Activated CD8-positive, alpha-beta memory T cell treated with anti-CD3 and anti-CD28 coated beads for 48 hours (primary cell): ENCODE measurements at places on chromosomes 7 and 10.

GRCh38 chr10:88783724-88784123, 18.8 kb upstream of the LIPM start:
- no peak for DNase-seq

- DNase-seq, result no peak
Observed at GRCh38 chr10:78744491-78745090, 324.2 kb upstream of the ZMIZ1 start.

DNA sequence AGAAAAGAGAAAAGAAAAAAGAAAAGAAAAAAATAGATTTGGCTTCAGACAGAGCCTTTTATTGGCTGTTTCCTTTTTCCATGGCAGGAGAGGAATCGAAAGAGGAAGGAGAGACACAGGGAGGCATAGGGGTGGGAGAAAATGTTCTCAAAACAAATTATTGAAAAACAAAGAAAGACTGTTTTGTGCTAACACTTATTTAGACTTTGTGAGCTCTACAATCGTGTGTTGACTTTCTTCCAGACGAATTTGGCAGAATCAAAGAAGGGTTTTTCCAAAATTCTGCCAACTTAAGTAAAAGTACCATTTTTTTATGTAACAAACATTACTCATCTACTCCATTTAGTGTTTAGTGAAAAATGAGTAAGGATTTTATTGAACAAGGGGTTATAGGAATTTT, 982.2 kb downstream of the REEP3 start:
- no peak for DNase-seq

DNA sequence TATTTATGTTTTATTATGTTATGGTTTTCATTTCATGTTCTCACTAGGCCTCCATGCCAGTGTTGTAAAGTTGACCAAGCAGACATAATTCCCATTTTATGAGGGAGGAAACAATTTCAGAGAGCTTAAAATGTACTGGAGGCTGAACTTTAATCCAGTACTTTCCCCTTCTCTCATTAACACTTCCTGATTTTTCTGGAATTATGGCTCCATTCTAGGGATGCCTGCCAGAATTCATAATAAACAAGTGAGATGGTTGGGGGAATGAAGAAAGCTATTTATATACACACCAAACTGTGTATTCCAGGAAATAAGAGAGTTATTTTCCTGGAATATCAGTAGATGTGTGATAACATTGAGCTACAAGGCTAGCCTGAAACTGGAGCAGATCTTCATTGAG, 6.9 kb downstream of the TMEM236 start:
- DNase-seq, result no peak

GRCh38 chr10:115209133-115209532, 116.0 kb downstream of the ATRNL1 start:
- no peak for DNase-seq

DNA sequence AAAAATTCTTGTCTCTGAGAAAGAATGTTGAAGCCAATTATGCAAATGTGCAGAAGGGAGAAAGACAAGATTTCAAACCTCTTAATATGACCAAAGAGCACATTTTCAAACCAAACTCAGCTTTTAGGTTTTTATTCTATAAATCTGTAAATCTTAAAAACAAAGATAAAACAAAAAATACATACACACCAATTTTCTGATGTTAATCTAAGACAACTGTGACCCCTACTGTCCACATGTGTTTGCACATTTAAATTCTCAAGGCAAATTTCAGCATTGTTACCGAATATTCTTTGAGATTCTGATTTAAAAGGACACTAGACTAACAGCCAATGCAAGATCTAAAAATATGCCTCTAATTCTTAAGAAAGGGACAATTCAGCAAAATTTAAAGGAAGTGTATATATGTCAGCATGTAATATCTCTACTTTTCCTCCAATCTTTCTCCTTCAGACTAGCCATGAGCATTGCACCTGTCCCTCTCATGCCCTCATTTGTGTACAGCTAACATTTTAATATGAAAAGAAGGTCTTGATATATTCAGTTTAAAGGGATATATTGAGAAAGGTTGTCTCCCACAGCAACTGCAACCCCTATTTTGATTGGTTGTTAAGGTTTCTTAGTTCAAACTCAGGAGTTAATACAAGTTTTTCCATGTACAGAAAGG, 417.9 kb downstream of the IPMK start:
- DNase-seq, result no peak

- no peak for DNase-seq
Observed at GRCh38 chr7:100356416-100357068, 1.4 kb upstream of the PILRB start.

GRCh38 chr7:135151533-135151932, 3.7 kb downstream of the TMEM140 start:
- DNase-seq, result no peak

DNA sequence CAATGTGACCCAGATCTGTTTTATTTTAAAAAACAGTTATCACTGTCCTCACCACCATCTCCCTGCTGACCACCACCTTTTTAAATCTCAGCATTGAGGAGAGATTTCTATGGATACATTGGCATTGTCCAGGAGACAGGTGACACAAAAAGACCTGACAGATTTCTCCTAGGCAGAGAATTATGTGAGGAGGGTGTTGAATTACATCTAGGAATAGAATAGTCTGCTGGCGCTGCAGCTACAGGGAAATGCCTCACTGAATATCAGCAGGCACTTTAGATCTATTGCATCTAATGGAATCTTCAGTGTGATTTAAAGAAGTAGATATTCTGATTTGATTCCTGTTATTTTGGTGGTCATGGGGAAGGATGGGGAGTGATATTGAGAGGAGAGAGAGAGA, 593.5 kb downstream of the NRG3 start:
- no peak for DNase-seq
